ENCODE measurements at places on chromosomes 7 and 10. TPM values are rescaled to one million over a fixed set of nuclear protein-coding genes. Genes with fewer than 3 reads are reported as not detected.

OR6V1 gene
- total RNA-seq: not detected

ACTL6B gene
- not detected for total RNA-seq

ANKRD30A gene
- not detected for total RNA-seq

CYP26C1 gene
- 2.5 TPM for total RNA-seq

OR2F1 gene
- total RNA-seq: not detected

PAX2 gene
- total RNA-seq: not detected

AKR1E2 gene
- 7.2 TPM for total RNA-seq

CRPPA gene
- total RNA-seq: 1.3 TPM

MAP3K8 gene
- total RNA-seq: 4.6 TPM

DBNL gene
- 140 TPM for total RNA-seq

SH2D4B gene
- 0.10 TPM for total RNA-seq

MIOS gene
- 24.0 TPM for total RNA-seq

TNS3 gene
- 16.0 TPM for total RNA-seq

CAMK2B gene
- total RNA-seq: 0.65 TPM

KDM7A gene
- total RNA-seq: 8.1 TPM

TYW1B gene
- total RNA-seq: 4.2 TPM

ZNF248 gene
- total RNA-seq: 5.4 TPM

PTF1A gene
- total RNA-seq: not detected

INMT gene
- not detected for total RNA-seq

FXYD4 gene
- not detected for total RNA-seq

CALHM3 gene
- total RNA-seq: not detected

PPP1R17 gene
- not detected for total RNA-seq

NYAP1 gene
- total RNA-seq: 4.6 TPM

BEND7 gene
- total RNA-seq: 10.1 TPM

IL6 gene
- 3.7 TPM for total RNA-seq

TAS2R3 gene
- total RNA-seq: 0.98 TPM

NUTM2D gene
- total RNA-seq: 1.4 TPM

MKI67 gene
- total RNA-seq: 37.2 TPM

FGF8 gene
- total RNA-seq: not detected

C10orf71 gene
- not detected for total RNA-seq

LIPJ gene
- not detected for total RNA-seq

ARHGEF5 gene
- total RNA-seq: 0.33 TPM

CDK6 gene
- total RNA-seq: 75.1 TPM

OPALIN gene
- not detected for total RNA-seq

LRRC17 gene
- total RNA-seq: 16.3 TPM

ABCC2 gene
- total RNA-seq: 0.86 TPM

CD36 gene
- 4.9 TPM for total RNA-seq

SCIN gene
- 0.33 TPM for total RNA-seq

INHBA gene
- 21.2 TPM for total RNA-seq

NODAL gene
- not detected for total RNA-seq

LYZL1 gene
- total RNA-seq: not detected

SGCE gene
- 59.4 TPM for total RNA-seq

GPR26 gene
- not detected for total RNA-seq

HYAL4 gene
- 0.86 TPM for total RNA-seq

WNT8B gene
- total RNA-seq: not detected

HECW1 gene
- not detected for total RNA-seq

Data from vein endothelial cell (primary cell).